Fibroblast of skin of right biceps (primary cell): ENCODE measurements at places on chromosomes 7 and 10.

DNA sequence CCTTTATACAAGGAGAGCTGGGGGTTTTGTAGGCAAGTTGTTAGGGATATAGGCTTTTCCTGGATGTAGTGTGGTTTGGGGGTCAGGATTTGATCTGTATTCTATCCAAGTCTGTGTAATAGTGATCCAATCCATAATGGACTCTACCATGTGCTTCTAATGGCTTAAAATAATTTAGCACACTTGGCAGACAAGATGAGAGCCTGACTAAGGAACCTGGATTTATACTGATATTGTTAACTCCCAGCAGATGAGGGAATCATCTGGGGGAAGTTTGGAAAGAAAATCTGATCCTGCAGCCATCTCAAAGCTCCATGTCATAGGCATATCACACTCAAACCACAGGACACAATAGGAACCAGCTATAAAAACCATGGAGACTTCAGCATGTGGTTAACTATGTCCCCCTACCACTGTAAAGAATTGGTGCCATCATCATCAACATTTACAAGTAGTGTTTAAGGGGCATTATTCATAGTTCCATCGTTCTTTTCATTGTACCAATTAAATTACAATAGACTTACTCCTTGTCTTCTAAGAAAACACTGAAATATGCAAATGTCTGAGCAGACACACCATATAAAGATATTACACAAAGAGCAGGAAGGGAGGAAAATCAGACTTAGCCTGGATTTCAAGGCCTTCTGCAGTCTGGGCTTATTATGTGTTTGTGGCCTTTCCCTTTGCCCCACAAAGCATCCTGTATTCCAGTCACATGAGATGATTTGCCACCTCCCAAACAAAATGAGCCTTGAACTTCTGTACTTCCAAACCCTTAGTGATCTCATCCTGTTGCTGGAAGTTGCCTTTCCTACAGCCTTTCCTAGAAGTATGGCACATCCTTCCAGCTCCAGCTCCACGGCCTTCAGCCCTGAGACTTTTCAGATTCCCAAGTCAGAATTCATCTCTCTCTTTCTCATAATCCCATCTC lies 22.5 kb upstream of the HPS1 start:
- no peak for DNase-seq

GRCh38 chr7:106775552-106775936 lies 89.5 kb upstream of the PIK3CG start:
- peak; percentile 84 for DNase-seq

- DNase-seq: no peak
Observed at GRCh38 chr7:36765605-36766004, 41.3 kb upstream of the AOAH start.

GRCh38 chr10:20147684-20148083 lies 331.5 kb downstream of the PLXDC2 start:
- DNase-seq: peak; percentile 19

DNA sequence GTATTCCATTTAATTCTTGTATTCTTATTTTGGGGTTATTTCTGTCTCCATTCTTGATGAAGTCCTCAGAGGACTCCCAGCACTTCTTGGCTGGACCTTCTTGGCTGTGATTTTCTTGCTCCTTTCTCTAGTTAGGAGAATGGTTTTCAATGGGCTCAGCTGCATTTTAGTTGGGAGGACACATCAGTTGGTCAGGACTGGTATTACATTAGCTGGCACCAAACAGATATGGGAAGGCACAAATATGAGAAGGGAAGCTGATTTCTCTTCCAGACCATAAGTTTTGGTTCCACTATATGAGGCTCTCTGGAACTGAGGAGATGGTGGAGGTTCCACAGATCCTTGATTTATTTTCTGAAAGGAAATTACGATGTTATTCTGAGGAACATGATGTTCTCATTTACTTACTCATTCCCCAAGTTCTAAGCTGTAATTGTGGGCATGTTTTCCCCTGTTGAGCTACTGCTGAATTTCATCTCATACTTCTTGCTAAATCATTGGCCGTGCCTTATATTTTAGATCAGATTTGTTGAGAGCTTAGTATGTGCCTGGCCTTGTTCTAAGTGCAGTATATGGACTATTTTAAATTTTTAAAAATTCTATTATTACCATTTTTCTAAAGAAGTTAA lies 261.0 kb downstream of the THSD7A start:
- no peak for DNase-seq

GRCh38 chr7:135678612-135679575 lies 16.6 kb downstream of the STMP1 start:
- peak; percentile 67 for DNase-seq

GRCh38 chr7:153327683-153328082 lies 568.1 kb downstream of the ACTR3B start:
- DNase-seq: no peak

- no peak for DNase-seq
Observed at GRCh38 chr7:92696584-92696983, 106.4 kb upstream of the FAM133B start.

- peak; percentile 88 for DNase-seq
Observed at GRCh38 chr10:117496616-117497028, 45.9 kb upstream of the EMX2 start.

- DNase-seq: no peak
Observed at GRCh38 chr7:22090107-22090506, 144.4 kb upstream of the CDCA7L start.

DNA sequence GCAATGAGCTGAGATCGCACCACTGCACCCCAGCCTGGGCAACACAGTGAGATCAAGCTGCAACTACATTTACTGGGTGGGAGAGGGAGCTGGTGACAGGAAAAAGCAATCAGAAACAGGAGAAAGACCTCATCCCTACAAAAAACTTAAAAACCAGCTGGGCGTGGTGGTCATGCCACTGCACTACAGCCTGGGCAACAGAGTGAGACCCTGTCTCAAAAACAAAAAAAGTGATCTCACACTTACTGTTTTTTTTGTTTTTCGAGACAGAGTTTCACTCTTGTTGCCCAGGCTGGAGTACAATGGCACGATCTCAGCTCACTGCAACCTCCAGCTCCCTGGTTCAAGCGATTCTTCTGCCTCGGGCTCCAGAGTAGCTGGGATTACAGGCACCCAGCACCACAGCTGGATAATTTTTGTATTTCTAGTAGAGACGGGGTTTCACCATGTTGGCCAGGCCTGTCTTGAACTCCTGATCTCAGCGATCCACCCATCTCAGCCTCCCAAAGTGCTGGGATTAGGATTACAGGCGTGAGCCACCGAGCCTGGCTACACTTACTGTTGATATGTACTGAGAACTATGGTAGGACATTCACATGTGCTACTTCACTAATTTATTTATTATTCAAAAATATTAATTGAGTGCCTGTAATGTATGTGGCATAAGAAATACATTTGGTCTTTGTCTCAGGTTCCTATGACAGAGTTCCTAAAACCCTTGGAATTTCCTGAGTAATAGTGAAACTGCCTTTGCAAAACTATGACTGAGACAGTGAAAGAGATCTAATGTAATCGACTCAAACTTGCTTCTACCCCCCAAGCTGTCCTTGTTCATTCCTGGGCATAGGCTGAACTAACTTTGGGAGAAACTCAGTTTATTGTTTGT lies 27.7 kb upstream of the NRBF2 start:
- DNase-seq: peak; percentile 80

- no peak for DNase-seq
Observed at GRCh38 chr10:125262920-125263319, 102.6 kb upstream of the CTBP2 start.
